ENCODE measurements at places on chromosomes 5 and 9.

GRCh38 chr5:81315336-81315735 is 13.9 kb downstream of the ZCCHC9 start:
- peak; percentile 27 for DNase-seq

DNA sequence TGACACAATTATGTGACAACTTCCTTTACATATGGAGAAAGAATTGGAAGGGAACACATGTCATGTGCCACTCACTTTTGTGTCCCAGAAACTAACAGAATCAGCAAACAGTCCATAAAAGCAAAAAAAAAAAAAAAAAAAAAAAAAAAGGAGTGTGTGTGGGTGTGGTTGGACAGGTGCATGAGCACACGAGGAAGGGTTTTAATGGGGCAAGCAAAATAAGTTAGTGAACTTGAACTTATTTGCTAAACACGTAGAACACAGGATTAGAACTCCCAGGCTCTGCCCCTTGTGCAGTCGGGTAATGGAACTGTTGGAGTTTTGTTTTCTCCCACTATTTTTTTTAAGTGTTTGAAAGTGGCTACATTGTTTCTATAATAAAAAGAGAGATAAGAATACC is 74.8 kb upstream of the PJA2 start:
- DNase-seq, result no peak

GRCh38 chr5:81506378-81506777 is 112.4 kb upstream of the ACOT12 start:
- DNase-seq, result no peak

GRCh38 chr5:72465066-72465465 is 42.1 kb downstream of the ZNF366 start:
- no peak for DNase-seq

GRCh38 chr5:172168311-172168710 is 19.7 kb downstream of the STK10 start:
- DNase-seq, result no peak

DNA sequence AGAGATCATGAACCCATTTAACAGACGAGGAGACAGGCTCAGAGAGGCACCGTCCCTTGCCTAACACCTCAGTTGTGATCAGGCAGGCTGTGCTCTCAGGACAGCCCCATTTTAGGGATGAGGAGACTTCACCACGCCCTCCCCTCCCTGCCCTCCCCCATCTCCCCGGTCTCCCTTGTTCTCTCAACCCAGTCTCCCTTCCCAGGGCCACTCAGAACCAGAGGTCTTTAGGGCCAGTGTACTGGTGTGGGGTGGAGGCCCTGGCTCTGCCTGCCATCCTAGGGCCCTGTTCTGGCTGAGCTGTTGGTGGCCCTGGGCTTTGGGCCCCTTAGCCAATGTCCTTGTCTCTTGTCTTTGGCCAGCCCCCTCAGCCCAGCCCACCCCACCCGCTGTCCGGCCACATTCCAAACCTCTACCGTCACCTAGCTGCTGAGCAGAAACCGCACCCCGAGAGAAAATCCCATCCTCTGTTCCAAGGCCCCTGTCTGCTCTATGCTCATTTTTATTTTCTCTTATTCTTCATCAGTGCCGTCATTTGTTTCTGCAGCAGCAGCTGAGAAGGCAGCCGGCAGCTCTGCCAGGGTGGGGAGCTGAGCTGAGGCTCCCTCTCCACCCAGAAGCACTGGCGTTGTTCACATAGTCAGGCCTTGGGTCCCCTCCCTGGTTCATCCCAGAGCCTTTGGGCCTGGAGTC is 33.9 kb downstream of the OLFML2A start:
- peak; percentile 72 for DNase-seq

DNA sequence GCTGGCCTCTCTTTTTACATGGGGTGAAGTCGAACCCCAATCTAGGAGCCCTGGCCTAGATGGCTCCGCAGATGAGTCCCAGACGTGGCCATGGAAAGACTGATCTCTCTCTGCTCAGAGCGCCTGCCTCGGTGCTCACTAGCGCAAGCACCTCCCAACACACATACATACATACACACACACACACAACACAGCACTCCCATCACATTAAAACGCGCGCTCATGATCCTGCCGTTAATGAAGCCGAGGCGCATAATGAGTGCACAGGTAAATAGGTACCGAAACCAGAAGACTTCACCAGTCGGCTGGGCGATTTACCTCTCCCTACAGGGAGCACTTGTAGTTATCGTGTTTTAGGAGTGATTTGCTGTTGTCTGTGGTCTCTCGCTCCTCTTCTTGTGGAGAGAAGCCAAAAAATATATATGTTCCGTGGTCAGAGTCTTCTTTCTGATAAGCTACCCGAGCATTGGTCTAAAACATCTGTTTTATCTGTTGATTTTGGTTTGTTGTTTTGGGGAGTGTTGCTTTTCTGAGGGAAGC is 207.7 kb downstream of the MEF2C start:
- DNase-seq, result no peak

GRCh38 chr5:142100307-142100706 is 8.3 kb upstream of the NDFIP1 start:
- DNase-seq, result no peak

GRCh38 chr9:105445203-105445881 is 2.5 kb upstream of the FSD1L start:
- DNase-seq, result no peak

- no peak for DNase-seq
These were observed 75.6 kb upstream of the SPIN1 start for GRCh38 chr9:88312517-88313103.

DNA sequence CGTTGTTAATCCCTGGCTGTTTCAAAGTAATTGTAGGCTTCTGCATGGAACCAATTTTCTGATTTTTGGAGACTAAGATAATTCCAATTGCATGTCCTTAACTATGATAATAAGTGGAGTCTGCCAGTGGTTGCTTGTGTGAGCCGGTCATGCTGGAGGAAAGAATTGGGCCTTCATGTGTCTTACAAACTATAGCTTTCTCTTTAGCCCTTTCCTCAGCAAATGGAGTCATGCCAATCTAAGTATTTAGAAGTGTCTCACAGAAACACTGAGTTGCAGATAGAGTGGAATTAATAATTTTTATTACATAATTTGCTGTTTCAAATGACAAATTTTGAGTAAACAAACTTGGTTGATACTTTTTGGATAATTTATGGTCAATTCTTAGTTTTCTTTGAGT is 200.4 kb downstream of the FBXL7 start:
- DNase-seq, result no peak

DNA sequence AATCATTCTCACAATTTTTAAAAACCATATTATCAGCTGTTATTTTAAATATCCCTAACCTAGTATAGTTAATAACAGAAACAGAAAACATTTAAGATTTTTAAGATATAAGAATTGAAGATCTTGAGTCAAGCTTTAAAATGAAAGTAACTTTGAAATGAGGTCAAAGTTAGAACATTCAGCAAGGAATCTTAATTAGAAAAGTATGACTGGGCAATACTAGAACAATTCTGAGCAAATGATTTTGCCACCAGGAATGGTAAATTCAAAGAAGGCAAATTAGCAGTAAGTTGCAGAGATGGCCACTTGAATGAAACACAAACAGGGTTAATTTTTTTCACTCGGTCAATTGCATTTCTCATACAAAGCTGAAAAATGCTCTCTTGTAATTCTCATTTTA is 117.9 kb downstream of the NXNL2 start:
- no peak for DNase-seq

- DNase-seq, result peak; percentile 60
These were observed at the start of gene KCNIP1 for GRCh38 chr5:170503990-170504596. Gene KCNIP1, plus strand, starts transcription at chr5:170504020.
